ENCODE measurements at places on chromosomes 5 and 9. TPM values are rescaled to one million over a fixed set of nuclear protein-coding genes. Genes with fewer than 3 reads are reported as not detected.

GRCh38 chr5:112183103-112183711 lies 235.9 kb downstream of the EPB41L4A start:
- no peak for DNase-seq

GRCh38 chr9:38224941-38225340 lies 155.9 kb upstream of the SHB start:
- DNase-seq, result no peak

DNA sequence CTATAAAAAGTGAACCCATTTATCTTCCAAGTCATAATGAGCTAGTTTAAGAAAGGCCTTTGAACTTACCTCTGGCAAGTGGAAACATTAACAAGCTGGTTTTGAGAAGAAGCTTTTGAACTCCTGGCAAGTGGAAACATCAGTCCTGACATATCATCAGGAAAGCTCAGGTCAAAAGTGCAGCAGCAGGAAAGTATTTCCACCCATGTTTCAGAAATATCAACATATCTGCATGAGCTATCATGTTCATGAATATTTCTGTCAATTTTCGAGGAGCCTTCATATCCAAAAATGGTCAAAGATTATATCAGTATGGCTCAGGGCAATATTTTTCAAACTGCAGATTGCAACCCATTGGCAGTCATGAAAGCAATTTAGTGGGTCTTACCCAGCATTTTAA lies 133.9 kb downstream of the PLK2 start:
- DNase-seq, result no peak

DNA sequence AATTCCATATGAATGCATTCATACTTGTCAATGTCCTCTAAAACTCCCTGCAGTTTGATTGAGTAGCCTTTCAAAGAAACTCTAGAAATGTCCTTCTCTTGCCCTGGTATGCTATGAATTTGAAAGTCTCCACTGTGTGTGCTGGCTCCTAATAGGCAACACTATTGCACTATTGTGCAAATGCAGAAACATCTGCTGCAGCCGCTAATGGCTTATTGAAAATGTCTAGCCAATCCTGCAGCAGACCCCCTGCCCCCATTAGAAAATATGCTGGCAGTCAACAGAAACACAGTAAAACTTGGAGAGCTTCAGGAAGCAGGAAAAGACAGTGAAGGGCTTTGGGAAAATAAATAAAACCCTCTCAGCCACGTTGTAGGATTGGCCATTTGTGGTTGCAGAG lies 87.3 kb upstream of the GRAMD2B start:
- DNase-seq, result no peak

DNA sequence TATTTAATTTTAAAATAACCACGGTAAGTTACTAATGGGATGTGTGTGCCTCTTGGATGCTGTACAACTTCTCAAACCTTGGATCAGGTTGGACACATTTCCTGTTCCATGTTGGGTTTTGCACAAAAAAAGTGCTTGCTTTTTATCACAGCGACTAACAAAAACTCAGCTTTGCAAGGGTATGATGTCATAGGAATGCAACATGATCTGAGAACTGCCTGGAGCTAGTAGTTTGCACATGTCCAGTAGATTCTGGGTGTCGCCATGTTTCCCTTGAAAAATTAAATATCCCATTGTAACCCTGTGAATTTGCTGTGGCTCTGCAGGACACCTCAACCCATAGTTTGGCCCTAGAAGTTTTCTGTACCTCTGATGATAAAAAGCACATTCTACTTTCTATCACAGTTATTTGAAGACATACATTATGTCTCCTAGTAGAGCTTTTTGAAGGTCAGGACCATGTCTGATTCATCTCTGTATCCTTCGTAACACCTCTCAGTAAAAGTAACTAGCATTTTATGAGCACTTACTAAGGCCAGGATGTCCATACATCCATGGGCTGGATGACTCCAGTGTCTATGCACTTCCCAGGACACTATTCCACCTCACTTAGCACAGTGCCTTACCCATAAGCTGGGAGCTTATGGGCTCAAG lies 11.5 kb upstream of the FRMPD1 start:
- DNase-seq, result no peak

- no peak for DNase-seq
Measured at GRCh38 chr9:130414910-130415746, 29.6 kb upstream of the ASS1 start.

GRCh38 chr9:79674052-79674777 lies 102.5 kb downstream of the TLE4 start:
- no peak for DNase-seq

DNA sequence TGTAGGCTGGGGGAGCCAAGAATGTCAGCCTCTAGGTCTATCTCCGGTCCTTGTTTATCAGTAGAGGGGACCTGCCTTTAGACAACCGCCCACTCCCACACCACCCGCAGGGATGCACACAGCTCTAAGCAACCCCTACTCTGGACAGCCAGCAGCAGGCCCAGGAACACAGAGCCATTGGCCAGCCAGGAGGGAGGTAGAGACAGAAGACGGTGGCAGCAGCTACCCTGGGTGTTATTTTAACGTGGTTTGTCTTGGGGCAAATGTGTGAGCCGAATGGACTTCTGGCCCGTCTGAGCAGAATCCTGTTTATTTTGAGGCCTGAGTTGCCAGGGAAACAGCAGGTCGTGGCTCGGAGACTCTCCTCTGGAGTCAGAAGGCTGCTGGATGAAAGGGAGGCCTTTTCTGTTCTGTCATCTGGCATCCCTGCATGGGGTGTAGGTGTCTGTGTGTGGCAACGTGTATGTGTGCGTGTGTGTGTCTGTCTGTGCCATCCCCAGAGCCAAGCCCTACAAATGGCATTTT lies 382 bp upstream of the FGF1 start:
- DNase-seq, result no peak

GRCh38 chr5:60494635-60495034 lies 205.3 kb downstream of the DEPDC1B start:
- DNase-seq, result no peak

- no peak for DNase-seq
Measured at GRCh38 chr5:58498340-58498942, 7.2 kb downstream of the GAPT start.

DNA sequence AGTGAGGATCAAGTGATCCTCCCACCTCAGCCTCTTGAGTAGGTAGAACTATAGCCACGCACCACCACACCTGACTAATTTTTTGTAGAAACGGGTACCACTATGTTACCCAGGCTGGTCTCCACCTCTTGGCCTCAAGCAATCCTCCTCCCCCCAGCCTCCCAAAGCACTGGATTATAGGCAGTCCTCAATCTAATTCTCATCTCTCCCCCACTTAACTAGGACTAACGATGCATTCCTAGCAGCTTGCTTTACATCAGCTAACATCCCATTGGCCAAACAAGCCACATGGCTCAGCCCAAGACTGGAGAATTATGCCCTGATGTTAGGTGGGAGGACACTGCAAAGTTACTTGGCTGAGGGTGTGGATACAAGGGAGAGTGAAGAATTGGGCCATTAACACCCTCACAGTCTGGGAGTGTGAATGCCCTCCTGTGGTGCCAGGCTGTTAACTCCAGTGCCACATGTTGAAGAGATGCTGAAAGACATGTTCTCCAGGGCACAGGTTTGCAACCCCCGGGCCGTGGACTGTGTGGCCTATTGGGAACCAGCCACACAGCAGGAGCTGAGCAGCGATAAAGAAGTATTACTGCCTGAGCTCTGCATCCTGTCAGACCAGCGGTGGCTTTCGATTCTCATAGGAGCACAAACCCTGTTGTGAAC lies 5.3 kb upstream of the ZNF367 start:
- no peak for DNase-seq

DNA sequence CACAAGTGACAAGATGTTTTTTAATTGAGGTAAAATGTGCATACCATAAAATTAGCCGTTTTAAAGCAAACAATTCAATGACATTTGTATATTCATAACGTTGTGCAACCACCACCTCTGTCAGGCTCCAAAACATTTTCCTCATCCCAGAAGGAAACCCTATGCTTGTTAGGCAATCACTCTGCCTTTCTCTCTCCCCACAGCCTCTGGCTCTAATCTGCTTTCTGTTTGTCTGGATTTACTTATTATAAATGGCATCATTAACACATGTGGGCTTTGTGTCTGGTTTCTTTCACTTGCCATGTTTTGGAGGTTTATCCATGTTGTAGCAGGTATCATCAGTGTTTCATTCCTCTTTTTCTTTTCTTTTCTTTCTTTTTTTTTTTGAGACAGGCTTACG lies 1.4 kb upstream of the N4BP3 start:
- DNase-seq, result no peak

DNA sequence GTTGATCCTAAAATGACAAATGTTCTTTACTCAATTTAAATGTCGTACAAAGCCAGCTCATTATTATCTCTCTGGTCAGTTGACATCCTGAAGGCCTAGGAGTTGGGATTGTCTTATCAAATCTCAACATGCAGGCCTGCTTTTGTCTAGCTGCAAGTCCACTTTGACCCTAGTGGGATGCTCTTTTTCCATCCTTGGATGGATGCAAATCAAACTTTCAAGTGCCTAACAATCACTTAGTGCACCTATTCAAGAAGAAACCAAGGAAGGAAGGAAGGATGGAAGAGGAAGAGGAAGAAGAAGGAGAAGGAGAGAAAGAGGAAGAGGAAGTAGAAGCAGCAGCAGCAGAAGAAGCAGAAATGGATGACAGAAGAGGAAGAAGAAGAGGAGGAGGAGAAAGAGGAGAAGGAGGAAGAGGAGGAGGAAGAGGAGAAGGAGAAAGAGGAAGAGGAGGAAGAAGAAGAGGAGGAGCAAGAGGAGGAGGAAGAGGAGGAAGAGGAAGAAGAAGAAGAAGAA lies 109.6 kb downstream of the PIK3R1 start:
- DNase-seq, result no peak

- no peak for DNase-seq
Measured at GRCh38 chr9:121619545-121620324, 31.7 kb upstream of the DAB2IP start.

DNA sequence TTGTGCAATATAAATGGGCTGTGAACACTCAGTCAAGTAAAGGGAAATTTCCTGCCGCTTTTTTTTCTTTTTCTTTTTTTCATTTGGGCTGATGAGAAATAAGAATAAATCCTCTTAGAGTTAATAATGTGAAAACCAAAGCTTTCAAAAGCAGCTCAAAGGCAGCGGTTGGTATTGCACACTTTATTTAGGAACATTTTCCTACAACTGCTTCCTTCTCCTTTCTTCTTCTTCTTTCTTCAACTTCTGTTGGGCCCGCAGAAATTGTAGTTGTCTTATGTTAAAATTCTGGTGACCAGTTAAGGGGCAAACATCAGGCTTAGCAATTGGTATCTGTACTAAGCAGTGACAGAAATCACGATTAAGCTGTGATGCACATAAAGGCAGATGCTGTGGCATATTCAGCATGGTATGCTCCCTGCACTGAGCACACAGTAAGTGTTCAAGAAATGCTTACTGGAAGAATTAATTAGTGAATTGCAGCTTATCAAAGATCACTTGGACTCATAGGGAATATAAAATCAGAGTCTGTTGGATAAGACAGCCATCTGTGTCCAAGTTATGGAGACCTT lies 85.4 kb downstream of the ANKRD55 start:
- DNase-seq, result no peak

- DNase-seq, result no peak
Measured at GRCh38 chr9:31336841-31337240, 1047.6 kb upstream of the ACO1 start.

- DNase-seq, result no peak
Measured at GRCh38 chr9:81303658-81304057, 385.7 kb downstream of the TLE1 start.

DNA sequence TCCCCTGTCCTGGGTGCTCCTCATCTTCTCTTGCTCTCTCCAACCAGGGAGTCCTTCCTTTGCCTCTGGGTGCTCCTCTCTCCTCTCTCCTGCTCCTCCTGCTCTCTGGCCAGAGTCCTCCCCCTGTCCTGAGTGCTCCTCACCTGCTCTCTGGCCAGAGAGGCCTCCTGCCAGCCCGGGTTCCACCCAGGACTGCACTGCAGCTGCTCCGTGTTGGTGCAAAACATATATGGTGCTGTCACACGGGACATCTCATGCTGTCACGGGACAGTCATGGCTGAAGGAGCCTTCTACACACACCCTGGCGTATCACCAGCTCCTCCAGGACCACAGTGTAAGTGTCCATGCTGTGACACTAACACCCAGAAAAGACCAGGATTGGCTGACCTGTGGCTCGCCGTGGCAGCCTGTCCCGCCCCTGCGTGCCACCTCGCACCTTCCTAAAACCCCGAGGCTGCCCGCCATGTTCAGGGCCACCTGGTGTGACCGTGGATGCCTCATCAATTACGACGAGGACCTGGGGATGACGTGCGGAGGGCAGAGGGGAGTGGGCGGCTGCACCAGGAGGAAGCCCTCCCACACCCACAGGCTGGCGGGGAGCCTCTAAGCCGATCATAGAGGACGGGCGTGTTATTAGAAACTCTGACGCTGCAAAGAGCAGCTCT lies 27.9 kb upstream of the SLC6A3 start:
- no peak for DNase-seq

The PIP5K1B gene
- 1.2 TPM for total RNA-seq

The TLX3 gene
- not detected for total RNA-seq

The PCDHA1 gene
- not detected for total RNA-seq

The SLC4A9 gene
- not detected for total RNA-seq

The OLFM1 gene
- total RNA-seq, result 3.4 TPM

The SHISAL2B gene
- total RNA-seq, result not detected

The MCTP1 gene
- 5.4 TPM for total RNA-seq

The AQP7 gene
- 10.7 TPM for total RNA-seq

The TAF11L5 gene
- not detected for total RNA-seq
